ENCODE measurements at places on chromosomes 12 and 14. TPM values are rescaled to one million over a fixed set of nuclear protein-coding genes. Genes with fewer than 3 reads are reported as not detected.

- no peaks in the 10 kb centered on the region for H3K36me3 ChIP-seq
- H3K27me3 ChIP-seq, result no peaks in the 10 kb centered on the region
- H3K27ac ChIP-seq, result no peak overlapping the region
- no peak overlapping the region for H3K4me3 ChIP-seq
- DNase-seq, result no peak
Observed at GRCh38 chr14:101820283-101820798, 58.8 kb downstream of the PPP2R5C start.

GRCh38 chr12:88781909-88782308 lies 201.6 kb upstream of the KITLG start:
- H3K4me1 ChIP-seq, result no peaks in the 10 kb centered on the region
- no peak overlapping the region for H3K27ac ChIP-seq
- no peaks in the 10 kb centered on the region for H3K27me3 ChIP-seq
- DNase-seq, result no peak

DNA sequence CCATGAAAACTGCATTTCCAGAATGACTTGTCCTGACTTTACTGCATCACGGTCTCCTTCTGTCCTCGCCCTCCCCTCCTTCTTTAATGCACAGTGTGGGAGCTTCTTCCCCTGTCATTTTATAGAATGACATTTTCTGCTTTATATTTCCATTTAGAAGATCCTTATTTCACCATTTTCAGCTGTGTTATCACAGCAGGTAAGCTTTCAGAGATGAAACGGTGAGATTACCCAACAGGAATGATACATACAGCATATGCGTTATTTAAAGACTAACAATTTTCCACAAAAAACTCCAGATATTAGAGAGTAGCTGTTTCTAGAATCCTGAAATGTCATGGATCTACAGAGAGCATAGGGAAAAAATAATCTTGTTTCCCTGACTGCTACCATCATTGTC lies 27.3 kb upstream of the PZP start:
- H3K27ac ChIP-seq, result no peak overlapping the region
- no peaks in the 10 kb centered on the region for H3K4me1 ChIP-seq
- no peaks in the 10 kb centered on the region for H3K27me3 ChIP-seq
- H3K4me3 ChIP-seq, result no peak overlapping the region

DNA sequence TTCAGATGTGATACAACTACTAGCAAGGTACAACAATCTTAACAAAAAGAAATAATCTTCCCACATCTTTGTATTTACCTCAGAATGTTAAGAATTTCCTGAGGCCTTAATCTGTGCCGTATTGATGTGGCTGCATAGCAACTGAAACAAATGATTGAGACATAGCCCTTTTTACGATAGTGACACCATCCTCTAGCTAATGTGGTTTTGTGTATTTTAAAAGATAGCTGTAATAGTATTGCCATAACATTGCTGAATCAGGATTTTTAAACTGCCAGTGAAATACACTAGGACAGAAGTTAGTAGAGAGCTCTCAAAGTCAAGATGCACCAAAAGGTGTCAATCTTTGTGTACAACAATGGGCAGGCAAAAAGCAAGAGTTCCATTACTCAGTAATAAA lies 11.9 kb downstream of the NPAS3 start:
- H3K4me1 ChIP-seq, result no peaks in the 10 kb centered on the region
- no peaks in the 10 kb centered on the region for H3K36me3 ChIP-seq
- H3K27me3 ChIP-seq, result no peaks in the 10 kb centered on the region
- H3K4me3 ChIP-seq, result no peak overlapping the region

DNA sequence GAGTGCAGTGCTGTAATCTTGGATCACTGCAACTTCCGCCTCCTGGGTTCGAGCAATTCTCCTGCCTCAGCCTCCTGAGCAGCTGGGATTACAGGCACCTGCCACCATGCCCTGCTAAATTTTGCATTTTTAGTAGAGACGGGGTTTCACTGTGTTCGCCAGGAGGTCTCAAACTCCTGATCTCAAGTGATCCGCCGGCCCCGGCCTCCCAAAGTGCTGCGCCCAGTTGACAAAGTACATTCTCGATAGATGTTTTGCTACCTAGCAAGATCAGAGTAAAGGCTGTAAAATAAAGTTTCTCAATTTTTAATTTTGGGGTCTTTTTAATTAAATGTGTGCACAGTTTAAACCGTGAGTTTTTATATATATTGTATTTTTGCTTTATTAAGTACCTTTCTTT lies 248.9 kb downstream of the CCER1 start:
- H3K4me1 ChIP-seq, result no peaks in the 10 kb centered on the region
- H3K27me3 ChIP-seq, result no peaks in the 10 kb centered on the region
- no peak overlapping the region for H3K4me3 ChIP-seq
- H3K27ac ChIP-seq, result no peak overlapping the region

GRCh38 chr14:58866391-58866790 lies 228.6 kb downstream of the DACT1 start:
- no peak for DNase-seq
- no peaks in the 10 kb centered on the region for H3K36me3 ChIP-seq
- H3K4me1 ChIP-seq, result peaks cover 31% of the 10 kb centered on the region
- no peak overlapping the region for H3K4me3 ChIP-seq
- no peaks in the 10 kb centered on the region for H3K27me3 ChIP-seq

DNA sequence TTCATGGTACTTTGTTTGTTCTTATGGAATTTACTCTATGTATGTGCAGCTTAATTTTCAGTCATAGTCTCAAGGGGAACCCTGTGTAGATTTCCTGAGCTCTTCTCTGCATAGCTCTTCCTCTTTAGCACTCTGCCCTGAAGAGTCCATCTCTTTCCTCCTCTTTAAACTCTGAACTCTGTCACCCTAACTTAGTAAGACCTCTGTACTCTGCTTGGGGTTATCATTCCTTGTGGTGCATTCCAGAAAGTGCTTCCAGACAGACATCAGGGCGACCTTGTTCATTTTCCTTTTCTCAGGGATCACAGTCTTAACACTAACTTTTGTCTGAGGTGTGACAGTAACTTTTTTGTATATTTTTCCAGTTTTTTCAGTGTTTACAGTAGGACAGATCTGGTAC lies 179.3 kb downstream of the RAD51B start:
- no peak for DNase-seq
- H3K4me1 ChIP-seq, result no peaks in the 10 kb centered on the region
- no peak overlapping the region for H3K4me3 ChIP-seq
- no peak overlapping the region for H3K27ac ChIP-seq
- H3K36me3 ChIP-seq, result no peaks in the 10 kb centered on the region

DNA sequence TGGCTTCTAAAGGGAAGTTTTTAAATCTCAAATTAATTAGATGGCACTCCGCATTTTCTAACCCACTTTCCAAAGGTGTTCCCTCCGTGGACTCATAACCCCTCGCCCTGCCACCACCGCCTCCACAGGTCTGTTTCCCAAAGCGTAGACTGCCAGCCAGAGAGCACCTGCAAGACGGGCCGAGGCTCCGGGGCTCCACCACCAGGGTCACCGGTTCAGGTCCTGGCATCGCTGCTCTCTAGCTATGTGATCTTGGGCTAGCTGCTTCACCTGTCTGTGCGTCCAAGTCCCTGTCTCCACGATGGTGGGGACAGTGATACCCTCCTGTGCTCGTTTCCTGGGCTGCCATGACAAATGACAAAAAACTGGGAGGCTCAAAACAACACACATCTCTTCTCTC lies 11.5 kb downstream of the RIMBP2 start:
- DNase-seq, result no peak
- H3K27ac ChIP-seq, result no peak overlapping the region
- H3K4me3 ChIP-seq, result no peak overlapping the region
- H3K27me3 ChIP-seq, result no peaks in the 10 kb centered on the region
- no peaks in the 10 kb centered on the region for H3K36me3 ChIP-seq

- no peak overlapping the region for H3K27ac ChIP-seq
- H3K36me3 ChIP-seq, result no peaks in the 10 kb centered on the region
- peaks cover 23% of the 10 kb centered on the region for H3K4me1 ChIP-seq
- peaks cover 100% of the 10 kb centered on the region for H3K27me3 ChIP-seq
Observed at GRCh38 chr14:36518586-36519430, 1.2 kb downstream of the NKX2-1 start.

- no peaks in the 10 kb centered on the region for H3K27me3 ChIP-seq
- H3K27ac ChIP-seq, result no peak overlapping the region
- no peak overlapping the region for H3K4me3 ChIP-seq
Observed at GRCh38 chr14:34093883-34094282, 143.0 kb upstream of the EGLN3 start.

DNA sequence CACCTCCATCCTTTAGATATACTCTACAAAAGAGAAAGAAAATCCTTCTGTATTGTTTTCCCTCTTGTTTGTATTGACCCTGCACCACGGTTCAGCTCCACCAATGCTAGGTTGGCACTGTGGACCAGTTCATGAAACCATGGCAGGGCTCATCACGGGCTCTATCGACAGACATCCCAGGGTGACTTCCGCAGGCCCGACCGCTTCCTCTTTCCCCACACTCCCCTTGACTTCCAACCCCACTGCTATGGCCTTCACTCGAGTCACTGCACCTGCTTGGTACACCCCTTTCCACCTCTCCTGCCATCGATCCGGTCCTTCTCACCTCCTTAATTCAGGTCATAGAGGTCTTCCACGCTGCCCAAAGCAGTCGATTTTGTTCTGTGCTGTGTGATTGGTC lies 21.2 kb upstream of the AKAP5 start:
- no peak overlapping the region for H3K27ac ChIP-seq
- H3K27me3 ChIP-seq, result no peaks in the 10 kb centered on the region
- no peaks in the 10 kb centered on the region for H3K4me1 ChIP-seq
- no peaks in the 10 kb centered on the region for H3K36me3 ChIP-seq
- no peak overlapping the region for H3K4me3 ChIP-seq
- no peak for DNase-seq

DNA sequence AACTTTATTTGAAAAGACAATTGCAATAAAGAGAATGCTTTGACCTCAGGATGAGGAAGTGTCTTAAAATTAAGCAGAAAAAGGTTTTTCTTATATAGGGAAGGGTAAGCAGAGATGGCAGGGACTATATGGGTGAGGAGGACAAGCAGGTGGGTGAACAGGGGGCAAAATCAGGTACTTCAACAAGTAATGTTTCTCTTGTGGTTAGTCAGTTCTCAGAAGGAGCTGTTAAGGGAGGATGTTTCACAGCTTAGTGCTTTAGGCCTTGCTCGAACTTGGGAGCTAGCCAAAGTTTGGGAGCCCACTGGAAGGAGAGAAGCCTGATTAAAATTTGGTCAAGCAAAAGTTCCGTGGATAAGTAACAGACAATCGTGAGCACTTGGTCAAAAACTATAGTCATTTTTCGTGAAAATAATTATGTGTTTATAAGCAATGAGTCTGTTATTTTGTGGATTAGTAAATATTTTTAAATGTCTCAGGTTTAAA lies 364.2 kb upstream of the TMPO start:
- no peak overlapping the region for H3K27ac ChIP-seq
- no peak for DNase-seq
- H3K4me1 ChIP-seq, result peaks cover 28% of the 10 kb centered on the region
- no peaks in the 10 kb centered on the region for H3K27me3 ChIP-seq
- H3K36me3 ChIP-seq, result no peaks in the 10 kb centered on the region

DNA sequence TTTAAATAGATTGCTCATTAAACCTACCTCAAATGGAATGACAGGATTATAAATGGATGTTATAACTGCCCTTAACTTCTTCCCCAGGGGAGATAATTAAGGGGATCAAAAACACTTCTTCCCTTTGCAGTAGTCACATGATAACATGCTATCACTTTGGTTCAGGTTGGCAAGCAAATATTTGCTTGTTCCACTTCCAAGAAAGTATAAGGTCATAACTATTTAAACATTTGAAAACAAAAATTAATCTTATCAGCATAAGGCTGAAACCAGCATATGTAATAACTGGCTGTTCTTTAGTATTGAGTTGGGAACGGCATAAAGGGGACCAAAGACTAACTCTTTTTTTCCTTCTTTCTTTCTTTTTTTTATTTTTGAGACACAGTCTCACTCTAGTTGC lies 2.4 kb upstream of the LYZ start:
- DNase-seq, result no peak
- no peaks in the 10 kb centered on the region for H3K27me3 ChIP-seq
- peaks cover 7% of the 10 kb centered on the region for H3K4me1 ChIP-seq
- H3K4me3 ChIP-seq, result no peak overlapping the region
- no peaks in the 10 kb centered on the region for H3K36me3 ChIP-seq

Gene RNF212B
- 0.50 TPM for total RNA-seq

Gene LMO3
- 54.3 TPM for total RNA-seq

Gene PPM1H
- 4.6 TPM for total RNA-seq

Gene TGM1
- total RNA-seq, result 2.6 TPM

Gene HAL
- total RNA-seq, result 0.06 TPM

Gene PLEKHH1
- total RNA-seq, result 17.6 TPM

Gene KRT73
- total RNA-seq, result not detected

Data from neural progenitor cell (in vitro differentiated cells).